ENCODE measurements at places on chromosomes 5 and 9.

DNA sequence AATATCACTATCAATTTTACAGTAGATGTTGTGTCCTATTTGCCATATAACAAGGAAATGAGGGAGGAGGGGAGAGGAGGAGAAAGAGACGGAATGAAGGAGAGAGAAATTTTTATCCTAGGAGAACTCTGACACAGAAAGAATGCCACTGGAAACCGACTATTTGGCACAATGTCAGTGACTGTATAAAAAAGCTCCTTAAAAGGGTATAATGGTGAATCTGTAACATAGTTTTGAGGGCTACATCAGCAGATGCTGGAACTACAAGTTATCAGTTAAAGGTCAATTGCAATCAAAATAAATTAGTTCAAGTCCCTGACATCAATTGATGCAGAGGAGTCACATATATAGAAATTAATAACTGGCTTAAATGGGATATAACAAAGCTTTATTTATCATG is 5.7 kb downstream of the EDIL3 start:
- DNase-seq, result no peak

- DNase-seq, result no peak
Observed at GRCh38 chr9:33080534-33080933, 4.1 kb upstream of the SMU1 start.

- no peak for DNase-seq
Observed at GRCh38 chr5:149959406-149960236, 937 bp upstream of the SLC26A2 start.

GRCh38 chr9:131704141-131704983 is 35.5 kb downstream of the RAPGEF1 start:
- no peak for DNase-seq

DNA sequence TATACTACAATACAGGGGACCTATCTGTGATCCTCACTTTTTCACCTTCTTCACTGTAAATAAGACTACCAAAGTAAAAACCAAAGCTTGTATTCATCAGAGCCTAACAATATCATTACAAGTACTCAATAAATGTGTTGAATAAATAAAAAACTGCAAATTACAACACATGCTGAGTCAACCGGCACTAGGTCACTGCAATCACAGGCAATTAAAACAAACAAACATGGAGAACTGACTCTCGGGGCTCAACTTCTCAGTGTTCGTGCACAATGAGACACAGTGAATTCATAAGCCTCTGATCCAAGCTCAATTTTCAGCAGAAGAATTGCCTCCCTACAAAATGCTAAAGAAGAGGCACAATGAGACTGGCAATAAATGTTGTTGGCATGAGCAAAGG is 69.2 kb downstream of the CDK5RAP2 start:
- no peak for DNase-seq

DNA sequence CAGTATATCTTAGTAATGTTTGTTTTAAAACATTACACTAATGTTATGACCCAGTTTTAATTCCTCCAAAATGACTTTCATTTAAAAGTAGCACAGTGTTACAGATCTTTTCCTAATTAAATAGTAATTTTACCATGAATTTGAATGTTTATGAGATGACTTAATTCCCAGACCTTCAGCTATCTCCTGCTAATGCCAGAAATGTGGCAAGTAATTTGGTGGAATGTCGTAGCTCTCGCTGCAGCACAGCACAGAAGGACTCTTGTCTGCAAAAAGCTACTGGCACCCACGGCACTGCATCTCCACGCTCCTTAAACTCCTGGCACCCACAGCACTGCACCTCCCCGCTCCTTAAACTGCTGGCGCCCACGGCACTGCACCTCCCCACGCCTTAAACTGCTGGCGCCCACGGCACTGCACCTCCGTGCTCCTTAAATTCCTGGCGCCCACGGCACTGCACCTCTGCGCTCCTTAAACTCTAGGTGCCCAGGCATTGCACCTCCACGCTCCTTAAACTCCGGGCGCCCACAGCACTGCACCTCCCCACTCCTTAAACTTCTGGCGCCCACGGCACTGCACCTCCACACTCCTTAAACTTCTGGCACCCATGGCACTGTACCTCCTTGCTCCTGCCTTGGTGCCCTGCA is 163.1 kb downstream of the CDK5RAP2 start:
- no peak for DNase-seq

DNA sequence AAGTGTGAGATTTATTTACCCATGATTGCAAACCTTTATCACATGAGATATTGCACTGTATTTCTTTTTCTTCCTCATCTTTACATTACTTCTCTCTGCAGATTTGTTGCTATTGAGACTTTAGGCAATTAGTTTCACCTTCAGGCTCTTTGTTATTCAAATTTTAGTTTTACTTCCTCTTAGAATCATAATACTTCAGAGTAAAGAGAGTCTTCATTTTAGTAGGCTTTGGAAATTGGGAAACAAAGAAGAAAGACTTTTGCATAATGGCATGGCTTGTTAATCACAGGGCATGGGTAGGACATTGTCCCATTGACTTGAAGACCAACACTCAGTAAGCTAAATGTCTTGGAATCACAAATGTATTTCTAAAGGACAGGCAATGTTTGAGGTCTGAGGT is 1.2 kb upstream of the PCDHGA5 start:
- DNase-seq, result no peak

GRCh38 chr9:92966518-92966800 is 19.1 kb downstream of the FGD3 start:
- no peak for DNase-seq

GRCh38 chr9:75229605-75230332 is 141.5 kb downstream of the OSTF1 start:
- DNase-seq, result no peak

- DNase-seq, result peak; percentile 59
Observed at GRCh38 chr5:76818844-76819831, at the start of gene F2RL1. F2RL1 (plus strand) TSS chr5:76819030; CDS start chr5:76819183, 153 bp downstream.

DNA sequence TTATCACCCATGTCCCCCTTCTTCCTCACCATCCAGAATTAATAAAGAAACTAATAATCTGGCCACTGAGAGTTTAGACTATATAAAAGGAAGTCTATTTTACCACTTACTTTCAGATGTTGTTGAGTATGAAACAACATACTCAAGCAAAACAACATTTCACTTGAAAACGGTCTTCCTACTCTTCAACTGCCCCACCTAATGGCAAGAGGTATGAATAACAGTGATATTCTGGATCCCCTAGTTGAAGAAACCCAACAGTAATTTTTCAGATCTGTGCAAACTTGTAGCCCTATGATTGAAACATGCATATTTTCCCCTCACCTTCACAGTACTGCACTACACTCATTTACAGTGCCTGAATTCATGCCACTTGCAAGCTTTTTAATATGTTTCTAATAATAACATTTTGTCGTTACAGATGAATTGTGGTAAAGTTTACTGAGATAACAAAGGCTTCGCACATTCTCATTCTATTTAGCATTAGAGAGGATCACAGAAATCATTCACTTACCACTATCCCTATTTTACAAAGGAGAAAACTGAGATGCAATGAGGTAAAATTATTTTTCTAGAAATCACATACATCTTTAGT is 267.9 kb upstream of the PDE4D start:
- DNase-seq, result no peak

DNA sequence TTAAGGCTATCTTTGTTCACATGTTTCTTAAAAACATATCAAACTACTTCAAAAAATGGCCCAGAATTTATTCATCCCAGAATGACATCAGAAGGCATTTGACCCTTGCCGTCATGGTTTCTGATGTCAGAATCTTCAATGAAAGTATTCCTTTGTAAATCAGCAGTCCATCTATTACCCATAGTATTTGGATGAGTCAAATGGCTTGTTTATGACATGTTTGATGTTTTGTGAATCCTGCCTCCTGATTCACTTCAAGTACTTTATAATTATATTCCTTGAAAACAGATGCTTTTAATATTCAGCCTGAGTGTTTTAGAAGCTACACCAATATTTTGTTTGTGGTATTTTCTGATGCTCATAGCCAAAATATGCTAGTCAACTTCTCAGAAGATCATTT is 200.8 kb upstream of the MEF2C start:
- no peak for DNase-seq

Data from sciatic nerve (tissue), 2 donors.